H1 (cell line): ENCODE measurements at places on chromosomes 12 and 14.

- peak overlapping the region; percentile 87 for H3K4me3 ChIP-seq
- no peak for DNase-seq
- no peaks in the 10 kb centered on the region for H3K36me3 ChIP-seq
- peak overlapping the region; percentile 89 for H3K27ac ChIP-seq
These were observed 523 bp upstream of the VRTN start for GRCh38 chr14:74347795-74348100.

GRCh38 chr12:95339086-95339788 is 121.6 kb downstream of the VEZT start:
- no peaks in the 10 kb centered on the region for H3K4me1 ChIP-seq
- H3K4me3 ChIP-seq: no peak overlapping the region
- H3K27ac ChIP-seq: no peak overlapping the region
- no peaks in the 10 kb centered on the region for H3K27me3 ChIP-seq
- no peaks in the 10 kb centered on the region for H3K36me3 ChIP-seq

DNA sequence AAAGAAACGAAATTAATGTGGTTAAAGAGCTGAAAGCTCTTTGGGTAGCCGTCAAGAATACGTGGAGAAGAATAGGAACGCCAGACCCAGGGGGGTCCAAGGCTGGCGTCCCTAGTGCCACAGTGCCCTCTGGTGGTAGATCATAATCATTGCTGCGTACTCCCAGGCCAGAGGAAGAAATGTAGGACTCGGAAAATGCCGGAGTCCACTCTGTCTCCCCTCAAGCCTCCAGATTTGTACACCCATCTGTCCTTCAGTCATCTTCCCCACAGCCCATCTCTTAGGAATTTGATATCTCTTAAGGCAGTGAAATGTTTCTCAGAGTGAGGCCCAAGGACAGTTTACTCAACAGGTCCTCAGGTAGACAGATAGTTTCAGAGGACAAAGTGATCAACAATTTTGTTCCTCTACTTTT is 25.4 kb upstream of the PLEKHG6 start:
- peak; percentile 85 for DNase-seq
- H3K27me3 ChIP-seq: peaks cover 2% of the 10 kb centered on the region; the same call in 1 of the 2 replicates
- no peaks in the 10 kb centered on the region for H3K36me3 ChIP-seq
- H3K4me3 ChIP-seq: no peak overlapping the region
- H3K27ac ChIP-seq: no peak overlapping the region

GRCh38 chr14:105066240-105067071 is 1.2 kb upstream of the GPR132 start:
- H3K27me3 ChIP-seq: no peaks in the 10 kb centered on the region
- no peaks in the 10 kb centered on the region for H3K4me1 ChIP-seq
- H3K27ac ChIP-seq: no peak overlapping the region
- H3K36me3 ChIP-seq: no peaks in the 10 kb centered on the region

DNA sequence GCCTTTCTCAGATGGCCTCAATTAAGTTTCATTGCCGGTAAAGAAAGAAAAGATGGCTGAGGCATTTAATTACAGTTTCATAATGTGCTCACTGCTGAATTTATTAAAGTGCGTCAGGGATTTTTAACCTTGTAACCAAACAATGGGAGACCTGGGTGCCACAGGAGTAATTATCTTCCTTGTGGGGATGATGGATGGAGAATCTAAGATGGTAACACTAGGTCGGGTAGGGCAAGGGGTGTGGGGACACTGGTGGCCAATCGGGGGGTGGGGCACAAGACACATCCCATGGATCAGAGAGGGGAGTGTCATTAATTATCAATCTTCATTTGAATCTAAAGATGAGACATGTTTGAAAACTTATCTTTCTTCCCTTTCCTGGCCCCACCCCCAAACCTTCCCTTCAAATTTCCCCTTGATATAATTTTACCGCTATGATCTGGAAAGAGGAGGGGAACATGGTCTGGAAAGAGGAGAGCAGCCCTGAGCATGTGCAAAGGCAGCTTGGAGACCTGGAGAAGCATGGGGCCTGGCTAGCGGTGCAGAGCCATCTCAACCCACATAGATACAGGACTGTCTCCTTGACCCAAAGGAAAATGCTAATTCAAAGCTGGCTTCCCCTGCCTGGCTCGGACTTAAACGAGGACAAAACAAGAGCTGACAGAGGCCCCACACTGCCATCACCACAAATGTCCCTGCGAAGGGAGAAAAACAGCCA is 231.3 kb upstream of the NOS1 start:
- H3K36me3 ChIP-seq: no peaks in the 10 kb centered on the region
- no peaks in the 10 kb centered on the region for H3K27me3 ChIP-seq
- no peak for DNase-seq
- no peaks in the 10 kb centered on the region for H3K4me1 ChIP-seq

DNA sequence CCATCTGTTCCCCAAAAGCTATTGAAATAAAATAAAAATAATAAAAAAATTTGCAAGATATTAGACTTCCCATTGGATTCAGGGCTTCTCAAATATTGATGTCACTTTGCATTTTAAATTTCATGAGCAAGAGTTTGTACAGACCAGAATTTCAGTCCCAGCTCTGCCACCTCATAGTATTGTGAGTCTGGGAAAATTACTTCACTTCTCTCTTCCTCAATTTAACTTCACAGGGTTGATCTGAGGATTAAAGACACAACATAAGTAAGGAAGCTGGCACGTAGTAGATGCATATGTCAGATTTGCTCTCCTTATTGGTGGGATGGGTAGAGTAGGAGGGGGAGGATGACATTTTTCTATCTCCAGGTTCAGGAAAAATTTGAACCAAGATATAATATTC is 32.8 kb downstream of the COX8C start:
- no peak overlapping the region for H3K27ac ChIP-seq
- no peaks in the 10 kb centered on the region for H3K4me1 ChIP-seq
- H3K36me3 ChIP-seq: no peaks in the 10 kb centered on the region
- no peak overlapping the region for H3K4me3 ChIP-seq
